T-helper 22 cell (primary cell): ENCODE measurements at places on chromosomes 1 and 21.

DNA sequence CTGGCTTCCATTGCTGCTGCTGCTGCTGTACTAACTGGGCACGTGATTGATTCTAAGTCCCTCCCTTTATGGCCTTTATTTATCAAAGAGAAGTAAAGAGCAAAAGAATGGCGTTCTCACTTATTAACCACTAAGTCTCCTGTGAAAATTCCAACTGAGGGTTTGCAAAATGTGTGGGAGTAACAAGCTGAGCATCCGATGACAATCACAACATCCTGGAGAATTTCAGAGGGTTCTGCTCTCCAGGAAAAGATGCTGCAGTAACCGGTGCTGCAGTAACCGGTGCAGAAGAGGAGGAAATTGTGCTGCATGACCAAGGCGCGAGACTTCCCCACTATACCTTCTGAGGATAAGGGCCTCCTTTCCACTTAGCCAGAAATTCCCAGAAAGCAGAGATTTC, 12.7 kb upstream of the MX2 start:
- no peak for DNase-seq

DNA sequence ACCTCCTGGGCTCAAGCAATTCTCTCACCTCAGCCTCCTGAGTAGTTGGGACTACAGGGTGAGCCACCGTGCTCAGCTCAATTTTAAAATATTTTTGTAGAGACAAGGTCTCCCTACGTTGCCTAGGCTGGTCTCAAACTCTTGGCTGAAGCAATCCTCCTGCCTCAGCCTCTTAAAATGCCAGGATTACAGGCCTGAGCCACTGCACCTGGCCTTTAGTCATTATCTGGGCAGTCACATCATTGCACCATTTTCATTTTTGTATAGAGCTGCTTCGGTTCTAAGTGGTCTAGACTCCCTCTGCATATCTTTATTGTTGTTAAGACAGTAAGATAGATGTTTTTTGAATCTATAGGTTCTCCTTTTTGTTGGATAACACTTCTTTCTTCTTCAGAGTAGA, 39.9 kb downstream of the ATF3 start:
- no peak for DNase-seq

GRCh38 chr1:223264983-223265908, 98.7 kb downstream of the SUSD4 start:
- DNase-seq = no peak

GRCh38 chr1:28161751-28162150, 14.7 kb downstream of the PTAFR start:
- no peak for DNase-seq

GRCh38 chr1:232951180-232951579, 769 bp downstream of the NTPCR start:
- no peak for DNase-seq

GRCh38 chr1:210445485-210445884, 116.8 kb downstream of the HHAT start:
- DNase-seq = no peak
